NCI-H2171 (cell line): ENCODE measurements at places on chromosomes 7 and 10.
A peak's percentile ranks its signal among the peaks of the same experiment; 100 is the strongest.

DNA sequence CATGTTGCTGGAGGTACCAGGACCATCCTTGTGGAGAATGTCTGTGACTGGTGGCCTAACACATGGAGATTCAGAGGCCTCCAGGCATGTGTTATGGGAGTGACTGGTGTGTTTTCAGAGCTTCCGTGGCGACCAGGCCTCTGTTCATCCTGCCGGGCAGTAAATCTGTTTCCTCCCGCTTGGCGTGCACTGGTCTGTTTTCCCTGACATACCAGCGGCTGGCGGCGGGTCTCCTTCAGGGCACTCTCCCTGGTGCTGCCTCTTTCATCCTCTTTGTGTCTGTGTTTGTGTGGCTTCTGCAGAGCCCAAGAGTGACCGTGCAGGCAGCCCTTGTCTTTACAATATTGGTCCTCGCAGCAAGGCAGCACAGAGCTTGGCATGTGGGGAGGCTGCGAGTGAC is 385.1 kb upstream of the MKI67 start:
- no peak for DNase-seq

GRCh38 chr10:14723052-14723689 is 51.5 kb downstream of the FAM107B start:
- DNase-seq, result no peak

DNA sequence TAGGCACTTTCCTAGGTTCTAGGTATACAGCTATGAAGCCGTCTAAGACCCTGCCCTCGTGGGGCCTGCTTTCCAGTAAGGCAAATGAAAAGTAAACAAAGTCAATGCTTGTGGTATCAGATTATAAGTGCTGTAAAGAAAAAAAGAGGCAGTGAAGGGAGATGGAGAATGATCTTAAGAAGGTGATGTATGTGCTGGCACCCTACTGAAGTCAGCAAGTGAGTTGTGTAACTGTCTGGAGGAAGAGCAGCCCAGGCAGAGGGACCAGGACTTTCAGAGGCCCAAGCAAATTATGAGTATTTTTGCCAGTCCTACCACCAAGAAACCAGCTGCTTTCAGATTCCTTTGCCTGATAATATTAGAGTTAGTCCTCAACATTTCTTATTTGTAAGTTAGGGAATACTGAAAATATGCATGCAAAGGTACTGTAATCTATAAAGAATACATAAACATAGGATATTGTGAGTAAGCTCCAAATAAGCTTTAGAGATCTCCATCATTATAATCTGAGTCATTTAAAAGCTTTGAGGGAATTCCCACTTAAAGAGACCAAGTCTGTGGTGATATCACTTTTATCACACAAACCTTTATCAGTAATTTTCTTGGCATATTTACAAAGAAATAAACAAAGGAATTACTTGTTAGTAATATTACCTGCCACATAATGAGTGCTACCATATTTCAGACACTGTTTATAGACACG is 329.2 kb upstream of the LRGUK start:
- DNase-seq, result no peak

GRCh38 chr10:122957474-122957873 is 3.4 kb upstream of the C10orf88 start:
- DNase-seq, result no peak

- no peak for DNase-seq
These were observed 71.8 kb downstream of the ARHGAP21 start for GRCh38 chr10:24651923-24652322.

- DNase-seq, result peak; percentile 51
These were observed 18.8 kb downstream of the CDC123 start for GRCh38 chr10:12214763-12215218.

- no peak for DNase-seq
These were observed 127.3 kb downstream of the LHPP start for GRCh38 chr10:124588736-124589490.

DNA sequence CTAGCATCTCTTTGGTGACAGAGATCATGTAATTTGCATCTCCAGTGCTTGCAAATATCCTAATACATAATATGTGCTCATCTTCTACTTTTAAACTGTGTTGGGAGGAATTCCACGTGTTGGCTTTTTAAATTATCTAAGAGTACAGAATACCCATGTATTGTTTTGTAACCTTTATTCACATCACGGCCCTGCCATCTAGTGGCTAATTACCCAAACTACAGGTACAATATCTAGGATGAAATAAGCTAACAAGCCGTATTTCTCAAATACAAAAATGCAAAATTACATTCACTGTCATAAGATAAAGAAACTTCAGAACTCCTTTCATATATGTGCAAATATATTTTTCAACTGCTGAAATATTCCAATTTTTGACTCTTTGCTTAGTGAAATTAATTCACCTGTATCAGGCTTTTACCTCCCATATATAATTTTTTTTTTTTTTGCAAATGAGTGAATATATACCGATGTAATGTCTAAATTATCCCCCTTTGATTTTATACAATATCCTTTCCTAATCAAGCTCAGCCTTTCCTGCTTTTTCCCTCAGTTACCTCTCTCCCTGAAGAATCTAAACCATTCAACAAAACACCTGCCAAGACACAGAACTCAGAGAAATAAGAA is 30.3 kb upstream of the LSM8 start:
- DNase-seq, result no peak

DNA sequence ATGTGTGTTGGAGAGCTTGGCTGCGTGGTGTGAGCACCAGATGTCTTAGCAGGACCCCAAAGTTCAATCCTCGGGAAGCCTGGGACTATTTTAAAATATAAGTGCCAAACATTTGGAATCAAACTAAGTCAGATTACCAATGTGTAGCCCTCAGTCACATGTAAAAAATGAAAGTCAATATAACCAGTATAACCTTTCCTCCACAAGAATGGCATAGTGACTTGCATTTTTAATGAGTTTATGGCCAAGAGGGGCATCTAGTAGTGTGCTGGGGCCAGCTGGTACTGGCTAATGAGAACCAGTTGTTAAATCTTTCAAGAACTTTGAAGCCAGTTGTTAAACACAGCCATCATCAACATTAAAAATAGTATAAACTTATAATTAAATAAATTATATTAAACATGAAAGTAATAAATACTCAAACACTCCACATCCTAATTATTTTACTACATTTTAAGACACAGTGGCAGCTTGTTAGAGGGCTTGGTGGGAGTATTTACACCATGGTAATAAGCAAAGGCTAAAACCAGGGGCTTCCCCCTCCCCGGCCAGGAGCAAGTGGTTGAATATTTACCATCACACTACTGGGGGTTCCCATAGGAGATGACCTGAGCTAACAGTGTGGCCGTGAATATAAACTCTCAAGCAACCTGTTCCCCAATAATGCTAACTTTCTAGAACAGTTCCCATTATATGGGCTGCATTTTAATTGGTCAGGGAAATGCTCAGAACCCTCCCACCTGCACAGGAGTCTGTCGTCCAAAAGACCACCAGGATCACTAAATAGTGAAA is 7.9 kb upstream of the FAM170B start:
- no peak for DNase-seq

DNA sequence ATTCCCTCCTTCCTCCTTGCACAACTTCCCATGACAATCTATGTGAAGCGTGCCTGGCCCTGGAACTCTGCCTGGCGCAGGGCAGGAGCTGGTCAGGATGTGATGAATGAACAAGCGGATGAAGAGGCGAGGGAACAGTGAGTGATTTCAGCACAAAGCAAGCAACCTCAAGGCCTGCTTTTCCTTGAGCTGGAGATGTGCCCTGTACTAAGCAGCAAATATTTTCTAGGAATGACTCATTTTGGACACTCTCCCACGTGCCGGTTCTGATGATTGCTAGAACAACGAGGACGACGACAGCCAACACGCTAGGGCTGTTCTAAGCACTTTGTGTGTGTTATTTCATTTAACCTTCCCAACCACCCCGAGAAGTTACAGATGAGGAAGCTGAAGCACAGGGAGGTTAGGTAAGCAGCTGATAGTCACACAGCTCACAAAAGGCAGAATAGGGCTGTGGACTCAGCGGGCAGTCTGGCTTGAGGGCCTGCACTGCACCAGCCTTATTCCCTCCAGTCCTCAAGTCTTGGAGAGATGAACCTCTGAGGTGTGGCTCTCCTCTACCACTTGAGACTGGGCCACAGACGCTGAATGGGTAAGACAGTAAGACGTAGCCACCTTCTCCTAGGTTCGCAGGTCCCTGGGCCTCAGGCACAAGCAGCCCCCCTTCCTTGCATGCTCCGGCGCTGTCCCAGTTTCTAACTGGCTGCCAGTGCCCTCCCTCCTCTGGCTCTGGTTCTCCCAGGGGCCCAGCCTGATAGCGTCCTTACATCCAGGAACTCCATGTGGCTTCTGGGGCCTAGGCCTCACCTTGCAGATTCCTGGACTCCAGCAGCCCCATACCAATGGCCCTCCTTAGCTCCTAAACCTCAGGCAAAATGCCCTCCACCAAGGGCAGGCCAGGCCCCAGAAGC is 59.0 kb downstream of the YKT6 start:
- DNase-seq, result no peak

- DNase-seq, result no peak
These were observed 13.4 kb upstream of the WDFY4 start for GRCh38 chr10:48670978-48671913.

- DNase-seq, result no peak
These were observed 77.5 kb upstream of the GTF2I start for GRCh38 chr7:74579800-74580685.

GRCh38 chr7:28493477-28493876 is 81.2 kb downstream of the CREB5 start:
- no peak for DNase-seq

DNA sequence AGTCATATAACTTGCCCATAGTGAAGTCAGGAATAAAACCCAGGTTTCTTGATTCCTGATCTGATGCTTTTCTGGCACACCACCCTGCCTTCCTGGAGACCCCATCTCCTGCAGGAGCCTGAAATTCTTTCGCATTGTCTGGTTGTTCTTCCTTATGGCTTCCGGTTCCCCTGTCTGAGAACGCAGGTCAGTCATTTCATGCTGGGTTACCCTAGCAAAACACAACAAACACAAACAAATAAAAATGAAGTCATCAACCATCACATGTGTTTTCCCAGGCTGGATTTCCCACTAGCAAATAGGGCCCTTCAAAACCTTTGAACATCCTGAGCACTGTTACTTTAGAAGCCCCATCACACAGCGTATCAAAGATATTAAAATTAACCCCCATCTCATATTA is 569.6 kb downstream of the LRMDA start:
- DNase-seq, result no peak

- DNase-seq, result no peak
These were observed 14.6 kb downstream of the GATA3 start for GRCh38 chr10:8069108-8069507.

DNA sequence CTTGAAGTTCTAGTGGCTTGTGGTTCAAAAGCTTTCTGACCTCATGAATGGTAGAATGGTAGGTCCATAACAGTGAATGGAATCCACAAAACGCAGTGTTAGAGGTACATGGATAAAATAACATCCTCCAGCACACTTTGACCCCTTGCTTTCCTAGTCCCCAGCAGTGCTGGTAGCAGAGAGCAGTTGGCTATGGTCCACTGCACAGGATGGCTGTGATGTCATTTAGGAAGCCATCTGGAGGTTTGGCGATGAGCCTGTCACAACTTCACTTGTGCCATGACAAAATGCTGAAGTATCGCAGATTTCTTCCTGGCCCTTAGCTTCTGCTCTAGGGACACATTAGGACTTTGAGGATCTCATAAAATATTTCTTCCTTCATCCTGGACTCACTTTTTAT is 300.0 kb upstream of the FZD8 start:
- no peak for DNase-seq

DNA sequence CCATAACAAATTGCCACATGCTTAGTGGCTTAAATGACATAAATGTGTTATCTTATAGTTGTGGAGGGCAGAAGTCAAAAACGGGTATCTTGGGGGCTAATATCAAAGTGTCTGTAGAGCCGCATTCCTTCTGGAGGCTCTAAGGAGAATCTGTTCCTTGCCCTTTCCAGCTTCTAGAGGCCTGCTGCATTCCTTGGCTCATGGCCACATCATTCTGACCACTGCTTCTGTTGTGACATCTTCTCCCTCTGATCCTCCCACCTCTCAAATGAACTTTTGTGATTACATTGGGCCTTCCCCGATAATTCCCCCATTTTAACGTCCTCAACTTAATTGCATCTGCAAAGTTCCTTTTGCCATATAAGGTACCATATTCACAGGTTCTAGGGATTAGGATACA is 76.1 kb downstream of the CYP26A1 start:
- DNase-seq, result no peak

DNA sequence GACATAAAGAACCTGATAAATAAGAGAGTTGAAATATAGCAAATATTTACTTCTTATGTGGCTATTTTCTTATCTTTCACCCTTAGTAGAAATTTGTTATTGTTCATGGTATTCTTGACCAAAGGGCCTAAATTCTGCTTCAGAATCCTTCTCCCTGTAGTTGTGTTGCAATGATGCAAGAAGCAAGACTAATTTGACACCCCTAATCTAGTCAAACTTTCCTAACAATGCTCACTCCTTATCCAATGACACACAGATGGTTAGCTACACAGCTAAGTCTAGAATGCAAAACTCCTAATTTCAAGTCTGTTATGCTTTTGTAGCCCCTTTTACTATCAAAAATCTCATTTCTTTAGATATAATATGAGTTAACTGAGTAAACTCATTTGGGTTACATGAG is 56.1 kb downstream of the TWIST1 start:
- DNase-seq, result no peak

DNA sequence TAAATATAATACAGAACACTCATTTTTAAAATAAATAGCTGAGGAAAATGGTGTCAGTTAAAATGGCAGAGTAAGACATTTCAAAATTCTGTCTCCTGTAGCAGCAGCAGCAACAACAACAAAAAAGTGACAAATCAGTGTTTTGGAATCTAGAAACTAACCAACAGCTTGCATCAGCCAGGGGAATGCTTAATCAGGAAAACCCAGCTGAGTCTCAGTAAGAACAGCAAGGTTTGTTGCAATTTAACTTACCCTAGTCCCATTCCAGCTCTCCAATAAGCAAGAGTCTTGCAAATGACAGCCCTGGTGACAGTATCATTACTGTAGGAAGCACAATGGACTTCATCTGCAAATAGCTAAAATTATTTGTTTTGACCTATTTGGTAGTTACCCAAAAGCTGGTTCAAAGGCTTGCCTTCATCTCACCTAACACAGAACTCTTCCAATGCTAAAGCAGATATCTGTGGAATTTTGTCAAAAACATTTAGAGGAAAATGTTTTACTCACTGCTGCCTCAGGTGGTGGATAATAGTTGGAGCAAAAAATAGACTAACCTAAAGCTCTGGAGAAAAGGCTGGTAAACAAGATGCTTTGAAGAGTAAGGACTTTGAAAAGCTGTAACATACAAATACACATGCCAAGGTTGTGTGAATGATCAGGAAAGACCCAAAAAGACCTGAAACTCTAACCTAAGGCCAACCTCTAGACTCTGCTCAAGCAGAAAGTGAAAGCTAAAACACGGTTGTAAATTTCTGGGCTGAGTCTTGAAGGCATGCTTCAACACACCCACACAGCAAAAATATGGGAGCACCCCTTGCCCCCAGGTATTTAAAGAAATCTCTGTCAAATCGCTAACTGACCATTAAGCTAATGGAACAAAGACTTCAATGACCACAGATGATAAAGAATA is 9.9 kb upstream of the ARHGAP22 start:
- no peak for DNase-seq
